ENCODE measurements at places on chromosomes 5 and 9.

DNA sequence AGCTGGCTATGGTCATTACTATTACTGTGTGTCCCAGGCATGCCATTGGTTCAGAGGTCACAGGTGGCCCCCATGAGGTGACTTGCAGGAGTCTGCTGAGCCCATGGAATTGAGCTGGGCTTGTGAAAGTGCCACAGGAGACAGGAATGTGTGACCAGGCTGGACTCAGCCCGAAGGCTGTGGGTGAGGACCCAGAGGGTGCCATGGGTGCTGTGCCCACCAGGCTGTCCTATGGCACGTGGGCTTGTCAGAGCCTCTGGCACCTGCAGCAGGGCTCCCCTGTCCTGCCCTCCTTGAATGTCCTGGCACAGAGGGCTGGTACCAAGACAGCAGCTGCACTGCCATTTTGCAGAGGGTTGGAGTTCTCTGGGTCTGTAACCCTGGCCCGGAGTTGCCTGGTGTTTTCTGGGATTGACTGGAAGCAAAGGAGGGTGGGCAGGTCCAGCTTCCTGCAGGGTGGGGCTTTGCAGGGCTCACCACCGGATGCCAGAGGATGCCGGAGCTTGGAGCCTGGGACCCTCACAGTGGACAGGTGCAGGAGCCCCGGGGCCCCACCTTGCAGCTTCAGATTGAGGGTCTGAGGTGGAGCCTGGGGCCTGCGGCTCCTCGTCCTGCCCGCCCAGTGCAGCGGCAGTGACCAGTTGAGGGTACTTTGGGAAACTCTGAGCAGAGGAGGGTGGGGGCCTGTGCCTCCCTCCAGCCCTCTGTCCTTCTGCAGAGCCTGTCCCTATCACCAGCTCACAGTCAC, 14.2 kb downstream of the COL5A1 start:
- DNase-seq = no peak

GRCh38 chr9:16309469-16310271, 560.8 kb downstream of the BNC2 start:
- DNase-seq = no peak

- DNase-seq = no peak
These were observed 781 bp downstream of the ST6GALNAC4 start for GRCh38 chr9:127915801-127916719.

GRCh38 chr9:7454624-7455023, 345.0 kb downstream of the DMAC1 start:
- DNase-seq = no peak

DNA sequence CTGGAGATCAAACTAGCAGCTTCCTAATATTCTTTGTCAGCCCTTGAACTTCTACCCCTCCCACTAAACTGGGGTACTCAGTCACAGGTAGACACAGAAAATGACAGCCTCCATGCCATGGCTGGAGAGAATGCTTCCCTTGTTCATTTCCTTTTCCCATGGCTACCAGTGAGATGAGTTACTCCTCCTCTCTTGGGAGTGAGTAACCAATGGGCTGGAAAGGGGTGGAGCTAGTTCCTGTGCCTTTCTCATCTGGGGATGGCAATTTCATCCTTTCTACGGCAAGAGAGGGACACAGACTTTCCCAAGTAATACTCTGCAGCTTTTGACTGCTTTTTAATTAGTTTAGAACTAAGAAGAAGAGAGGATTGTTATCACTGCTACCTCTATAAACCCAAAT, 1045.6 kb upstream of the WWC1 start:
- DNase-seq = no peak
